ENCODE measurements at places on chromosomes 4 and X.

GRCh38 chr4:125626946-125627345 is 312.2 kb downstream of the FAT4 start:
- DNase-seq: no peak

- DNase-seq: no peak
These were observed 3.2 kb downstream of the CTSO start for GRCh38 chr4:155950461-155950860.

DNA sequence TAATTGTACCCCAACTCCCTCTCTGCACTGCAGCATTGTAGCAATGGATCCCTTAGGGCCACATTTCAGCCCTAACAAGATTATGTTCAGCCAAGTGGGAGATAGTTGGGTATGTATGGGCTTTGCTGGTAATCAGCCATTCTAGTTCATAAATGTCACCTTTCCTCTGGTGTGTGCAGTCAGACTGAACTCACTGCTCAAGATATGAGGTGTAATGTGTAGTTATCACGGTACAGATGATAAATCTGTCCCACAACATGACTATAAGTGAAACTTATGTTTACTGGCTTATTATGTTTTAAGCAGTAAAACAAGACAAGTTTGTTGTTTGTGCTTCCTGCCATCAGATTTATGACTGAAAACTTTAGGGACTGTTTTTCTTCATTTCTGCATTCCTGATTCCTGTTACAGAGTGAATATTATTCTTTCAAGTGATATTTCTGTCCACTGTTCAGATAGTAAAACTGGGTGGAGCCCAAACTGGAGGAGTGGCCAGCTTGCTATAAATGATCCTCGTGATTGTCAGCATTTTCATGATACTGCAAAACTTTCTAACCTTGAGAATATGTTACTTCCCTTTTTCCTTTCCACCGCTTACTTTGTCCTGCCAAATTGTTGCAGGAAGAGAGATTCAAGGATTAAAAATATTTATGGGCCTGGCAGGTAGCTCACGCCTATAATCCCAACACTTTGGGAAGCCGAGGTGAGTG is 44.9 kb downstream of the ANAPC4 start:
- no peak for DNase-seq

DNA sequence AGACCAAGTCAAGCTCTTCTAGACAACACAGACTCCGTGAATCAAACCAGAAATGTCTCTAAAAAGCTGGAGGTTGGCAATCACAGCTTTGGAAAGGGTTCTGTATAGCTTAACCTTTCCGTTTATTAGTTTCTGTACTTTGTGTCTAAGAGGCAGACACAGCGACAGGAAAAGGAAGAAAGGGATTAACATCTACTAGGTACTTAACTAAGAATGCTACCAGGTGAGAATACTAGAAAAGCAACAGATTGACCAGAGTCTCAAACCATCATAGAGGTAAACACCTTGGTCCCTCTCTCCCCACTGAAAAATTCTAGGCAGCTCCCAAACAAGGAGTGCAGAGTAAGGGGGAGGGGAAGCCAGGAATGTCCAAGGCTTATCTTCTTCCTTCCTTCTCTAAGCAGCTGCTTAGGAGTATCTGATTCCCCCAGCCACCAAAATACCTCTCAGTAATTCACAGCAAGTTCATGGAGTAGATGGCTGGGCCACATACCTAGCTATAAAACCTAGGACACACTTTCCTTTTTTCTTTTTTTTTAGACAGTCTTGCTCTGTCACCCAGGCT is 80.8 kb downstream of the APBB2 start:
- DNase-seq: no peak

GRCh38 chr4:157372567-157372966 is 152.0 kb downstream of the GRIA2 start:
- DNase-seq: no peak

GRCh38 chrX:49230500-49231232 is 2.5 kb downstream of the CACNA1F start:
- DNase-seq: no peak

DNA sequence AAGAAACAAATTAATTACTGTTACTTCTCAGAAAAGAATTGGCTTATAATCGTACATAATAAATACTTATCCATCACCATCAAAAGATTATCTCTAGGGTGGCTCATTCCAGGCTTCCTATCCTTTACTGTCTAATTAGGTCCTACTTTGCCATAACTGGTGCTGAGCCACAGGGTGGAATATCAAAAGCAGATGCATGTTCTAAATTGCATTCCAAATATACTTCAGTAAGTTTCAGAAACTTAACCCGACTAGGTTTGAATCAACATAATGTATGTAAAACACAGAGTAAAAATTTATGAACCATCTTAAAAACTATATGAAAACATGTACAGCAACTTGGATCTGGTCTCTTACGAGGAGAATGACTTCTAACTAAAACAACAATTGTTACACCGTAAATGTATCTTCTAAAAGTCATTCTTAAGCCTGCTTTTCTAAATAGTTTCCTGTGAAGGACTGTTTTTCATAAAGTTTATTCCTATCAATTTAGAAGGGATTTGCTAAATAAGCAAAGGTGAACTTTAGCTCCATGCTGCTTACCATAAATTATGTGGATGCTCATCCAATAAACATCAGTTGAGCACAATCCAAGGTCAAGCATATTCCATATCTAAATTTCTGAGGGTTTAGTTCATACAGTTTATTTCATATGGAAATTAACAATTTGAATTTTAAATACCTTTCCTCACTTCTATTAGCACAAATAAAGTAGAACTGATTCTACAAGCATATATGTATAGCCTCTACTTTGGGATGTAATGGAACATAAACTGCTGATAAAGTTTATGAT is 13.4 kb downstream of the ZAR1 start:
- no peak for DNase-seq

GRCh38 chrX:8688776-8689175 is 43.2 kb downstream of the ANOS1 start:
- DNase-seq: no peak

GRCh38 chr4:148632476-148632875 is 190.3 kb upstream of the NR3C2 start:
- no peak for DNase-seq

GRCh38 chrX:48956728-48957414 is 536 bp downstream of the OTUD5 start:
- DNase-seq: no peak

DNA sequence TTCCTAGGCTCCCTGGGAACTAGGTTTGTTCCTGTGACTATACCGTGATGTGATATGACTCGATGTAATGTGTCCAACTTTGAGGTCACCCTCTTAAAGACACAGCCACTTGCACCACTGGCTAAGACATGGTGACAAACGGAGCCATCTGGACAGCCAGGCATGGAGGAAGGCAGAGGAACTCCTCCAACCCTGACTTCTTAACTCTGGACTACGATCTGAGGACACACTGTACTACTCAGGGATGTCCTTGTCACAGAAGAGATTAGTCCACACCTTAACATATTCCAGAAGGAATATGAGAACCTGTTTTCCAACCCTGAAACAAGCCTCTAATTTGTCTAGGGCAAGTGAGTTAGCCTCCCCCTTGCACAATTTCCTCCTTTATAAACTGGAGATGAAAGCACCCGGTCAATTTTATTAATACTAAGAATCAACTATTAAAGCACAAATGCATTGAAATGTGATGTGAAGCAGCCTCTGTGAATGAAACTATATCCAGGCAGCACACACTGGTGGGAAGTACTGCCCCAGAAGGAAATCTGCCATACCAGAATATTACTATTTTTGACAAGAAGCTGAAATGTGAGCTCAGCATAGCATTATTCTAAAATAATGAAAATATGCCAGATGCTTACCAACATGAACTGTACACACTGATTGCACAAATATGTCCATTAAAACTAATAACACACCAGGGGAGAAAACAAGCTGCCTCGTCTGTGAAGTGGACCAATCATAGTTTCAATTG is 47.3 kb downstream of the TSPAN5 start:
- no peak for DNase-seq

DNA sequence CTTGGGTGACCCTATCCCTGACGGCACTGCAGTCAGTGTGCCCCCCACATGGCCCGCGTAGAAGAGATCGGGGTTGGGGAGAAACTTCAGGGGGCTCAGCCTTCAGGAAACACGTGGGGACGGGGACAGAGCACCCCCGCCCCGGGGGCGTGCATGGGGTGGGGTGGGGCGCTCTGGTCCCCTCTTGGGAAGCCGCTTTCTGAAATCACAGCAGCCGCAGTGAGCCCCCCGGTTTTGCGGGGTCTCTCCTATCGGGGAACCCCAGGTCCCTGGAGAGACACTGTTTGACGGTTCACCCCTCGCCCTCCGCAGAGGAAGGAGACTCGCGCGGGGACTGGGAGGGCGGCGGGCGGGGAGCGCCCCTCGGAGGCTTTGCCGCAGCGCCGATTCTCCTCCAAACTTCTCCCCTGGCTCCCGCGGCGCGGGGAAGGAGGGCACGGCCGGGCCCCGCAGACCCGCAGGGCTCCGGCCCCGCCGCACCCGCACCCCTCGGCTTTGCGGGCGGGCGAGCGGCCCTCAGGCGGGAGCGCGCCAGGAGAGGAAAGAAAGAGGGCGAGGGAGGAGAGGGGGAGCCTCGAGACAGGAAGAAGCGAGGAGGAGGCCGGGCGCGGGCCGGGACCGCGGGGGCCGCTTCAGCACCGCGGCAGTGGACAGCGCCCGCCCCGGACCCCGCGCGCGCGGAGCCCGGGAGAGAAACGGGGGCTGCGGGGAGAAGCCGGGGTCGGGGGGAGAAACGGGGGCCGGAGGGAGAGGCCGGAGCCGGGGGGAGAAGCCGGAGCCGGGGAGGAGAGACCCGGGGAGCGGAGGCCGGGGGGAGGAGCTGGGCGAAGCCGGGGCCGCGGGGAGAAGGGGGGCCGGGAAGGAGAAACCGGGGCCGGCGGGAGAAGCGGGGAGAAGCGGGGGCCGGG is 612 bp downstream of the CPLX1 start:
- no peak for DNase-seq

- no peak for DNase-seq
These were observed 180.8 kb downstream of the FRMPD4 start for GRCh38 chrX:12319003-12319519.

DNA sequence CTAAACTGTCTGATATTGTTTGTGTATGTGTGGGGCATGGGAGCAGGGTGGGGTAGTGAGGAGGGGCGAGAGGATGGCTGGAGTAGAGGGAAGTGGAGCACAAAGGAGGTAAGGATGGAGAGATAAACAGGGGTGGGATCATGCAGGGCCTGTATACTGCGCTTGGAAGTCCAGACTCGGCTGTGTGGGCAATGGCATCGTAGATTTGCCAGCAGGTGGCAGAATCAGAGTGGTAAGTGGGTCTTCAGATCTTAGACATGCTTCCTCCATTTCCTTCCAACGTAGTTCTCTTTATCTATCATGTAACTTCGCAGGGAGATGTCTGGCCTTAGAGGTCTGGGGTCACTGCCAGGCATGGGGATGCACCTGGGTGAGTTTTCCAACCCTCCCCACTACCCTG is 155.5 kb downstream of the PDGFRA start:
- DNase-seq: no peak

DNA sequence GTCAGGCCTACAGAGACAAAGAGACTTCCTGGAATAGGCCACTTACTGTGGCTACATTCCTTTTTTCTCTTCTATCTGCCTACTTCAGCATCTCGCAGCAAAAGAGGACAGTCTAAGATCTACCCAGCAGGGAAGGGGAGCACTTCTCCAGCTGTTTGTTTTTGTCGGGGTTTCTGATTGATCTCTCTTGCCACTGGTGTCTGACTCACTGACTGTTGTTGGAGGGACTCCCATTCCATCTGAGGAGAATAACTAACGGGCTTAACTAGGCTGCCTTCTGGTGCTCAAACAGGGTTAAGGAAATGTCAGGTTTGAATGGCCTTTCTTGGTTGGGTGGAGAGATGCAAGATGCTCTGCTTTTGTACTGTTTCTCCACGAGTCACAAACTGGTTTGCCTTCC is 100.2 kb upstream of the TMEM164 start:
- no peak for DNase-seq

GRCh38 chr4:139665690-139666529 is at the start of gene MGST2:
TSS of gene MGST2 (plus strand) at chr4:139665819. CDS start at chr4:139666020, 201 bp downstream.
- no peak for DNase-seq

DNA sequence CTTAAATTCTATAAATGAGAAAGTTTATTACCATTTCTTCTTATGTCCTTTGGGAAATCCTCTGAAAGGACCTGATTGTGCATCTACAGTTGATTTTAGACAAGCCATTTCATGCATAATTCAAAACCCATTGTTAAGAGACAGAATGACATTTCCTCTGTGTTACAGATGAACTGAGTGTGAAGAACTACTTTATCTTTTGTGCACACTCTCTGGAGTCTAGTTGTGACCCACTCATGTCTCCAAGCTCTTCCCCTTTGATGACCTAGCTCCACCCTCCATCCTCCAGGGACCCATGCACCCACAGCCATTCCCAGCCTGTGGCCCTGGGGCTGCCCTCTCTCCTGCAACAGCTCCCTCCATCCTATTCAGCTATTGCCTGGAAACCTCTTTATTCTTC is 57.5 kb upstream of the BMPR1B start:
- no peak for DNase-seq

DNA sequence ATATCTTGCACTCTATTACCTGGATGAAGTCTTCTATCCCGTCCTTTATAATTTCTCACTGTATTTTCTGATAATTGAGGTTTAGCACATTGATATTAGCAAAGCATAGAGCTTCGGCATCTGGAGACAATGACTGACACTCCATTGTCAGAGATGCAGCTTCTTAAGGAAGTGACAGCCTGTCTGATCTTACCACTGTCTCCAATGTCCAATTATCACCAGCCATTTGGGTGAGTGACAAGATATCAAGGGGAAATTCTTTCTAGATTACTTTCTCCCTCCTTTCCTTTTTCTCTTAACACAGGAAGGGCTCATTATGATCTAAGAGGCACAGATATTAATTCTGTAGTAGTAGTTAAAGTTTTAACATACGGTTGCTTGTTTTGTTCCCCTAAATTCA is 86.4 kb downstream of the LDB2 start:
- no peak for DNase-seq

GRCh38 chrX:15158736-15159406 is 111.0 kb downstream of the ASB9 start:
- no peak for DNase-seq

GRCh38 chr4:968221-968620 is 5.1 kb downstream of the DGKQ start:
- DNase-seq: no peak

DNA sequence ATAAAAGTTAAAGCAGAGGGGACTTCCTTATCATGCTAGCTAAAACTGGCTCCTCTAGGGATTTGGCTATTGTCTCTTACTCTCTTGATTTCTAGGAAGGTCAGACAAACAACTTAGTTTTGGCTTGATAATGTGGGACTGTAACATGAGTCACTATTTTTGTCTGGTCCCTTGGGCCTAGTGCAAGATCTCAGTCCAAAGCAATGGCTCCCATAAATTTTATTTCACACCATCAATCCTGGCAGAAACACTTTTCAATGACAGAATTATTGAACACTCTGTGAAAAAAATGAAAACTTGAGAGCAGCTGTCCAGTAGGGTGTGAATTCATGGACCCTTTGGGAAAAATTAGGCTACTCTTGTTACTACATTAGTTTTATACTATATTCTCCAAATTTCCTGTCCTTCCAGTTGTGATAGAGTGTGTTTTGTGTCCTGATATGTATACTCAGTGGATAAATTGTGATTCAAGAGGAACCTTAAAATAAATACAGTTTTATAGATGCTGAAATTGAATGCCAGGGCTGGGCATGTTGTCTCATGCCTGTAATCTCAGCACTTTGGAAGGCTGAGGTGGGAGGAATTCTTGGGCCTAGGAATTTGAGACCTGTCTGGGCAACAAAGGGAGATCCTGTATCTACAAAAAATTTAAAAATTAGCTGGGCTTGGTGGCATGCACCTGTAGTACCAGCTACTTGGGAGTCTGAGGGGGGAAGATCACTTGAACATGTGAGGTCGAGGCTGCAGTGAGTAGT is 10.8 kb upstream of the SNCA start:
- DNase-seq: no peak

Data from stimulated activated CD8-positive, alpha-beta memory T cell treated with anti-CD3 and anti-CD28 coated beads, Interleukin-7, amount 100 ng/mL, for 1 hour (primary cell).